ENCODE measurements at places on chromosomes 5 and 9.

DNA sequence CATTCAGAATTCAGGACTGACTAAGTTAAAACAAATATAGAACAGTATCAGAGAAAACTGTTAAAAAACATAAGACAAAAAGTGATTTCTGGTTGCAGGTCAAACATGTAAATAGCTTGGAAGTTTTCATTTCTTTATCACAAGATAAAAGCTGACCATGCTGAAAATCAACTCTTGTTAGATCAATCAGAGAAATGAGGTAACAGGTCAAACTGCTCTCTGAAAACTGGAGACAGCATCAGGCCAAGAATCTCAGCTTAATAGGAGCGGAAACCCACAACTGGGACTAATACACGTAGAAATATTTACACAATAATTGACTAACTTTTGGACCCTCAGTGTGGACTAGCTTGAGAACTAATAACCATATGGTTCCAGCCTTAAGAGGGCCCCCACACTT lies 1012.8 kb upstream of the EDIL3 start:
- no peak for DNase-seq

DNA sequence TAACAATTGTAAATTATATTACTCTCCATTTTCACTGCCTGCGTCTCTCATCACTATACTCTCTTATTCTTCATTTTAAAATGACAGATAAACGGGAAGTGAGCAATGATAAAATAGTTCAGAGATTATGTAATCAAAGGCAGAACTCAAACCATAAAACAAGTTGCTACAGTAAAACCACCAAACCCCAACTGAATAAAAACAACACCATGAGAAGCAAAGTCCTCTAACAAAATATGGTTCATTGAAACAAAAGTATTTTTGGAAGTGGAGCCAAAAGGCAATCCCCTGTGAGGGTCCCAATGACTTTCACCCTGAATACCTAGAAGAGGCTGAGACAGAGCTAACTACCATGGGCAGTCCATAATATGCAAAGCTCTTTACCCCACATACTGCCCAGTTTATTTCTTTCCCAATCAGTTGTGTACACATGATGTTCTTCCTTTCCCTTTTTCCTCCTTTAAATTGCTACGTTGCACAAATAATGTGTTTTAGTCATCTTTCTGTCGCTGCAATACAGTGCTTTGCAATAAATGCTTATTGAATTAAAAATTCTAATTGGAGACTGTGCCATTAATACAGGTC lies 64.0 kb upstream of the PTGER4 start:
- DNase-seq, result no peak

DNA sequence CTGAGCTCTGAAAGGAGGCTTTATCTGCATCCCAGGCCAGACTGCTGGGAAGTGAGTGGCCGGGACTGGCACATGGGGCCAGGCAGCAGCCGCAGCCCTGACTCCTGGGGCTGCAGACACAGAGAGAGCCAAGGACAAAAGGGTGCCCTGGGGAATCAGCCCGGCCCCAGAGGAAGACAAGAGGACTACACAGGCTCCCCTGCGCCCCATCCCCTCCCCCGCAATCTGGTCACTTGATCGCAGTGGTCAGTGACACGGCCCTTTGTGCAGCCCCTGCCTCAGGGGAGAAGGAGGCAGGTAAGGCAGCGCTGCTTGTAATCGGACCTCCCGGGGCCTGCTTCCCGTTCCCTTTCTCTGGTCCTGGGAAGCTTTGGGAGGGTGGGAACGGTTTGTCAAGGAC lies 55.5 kb upstream of the FUBP3 start:
- DNase-seq, result no peak

DNA sequence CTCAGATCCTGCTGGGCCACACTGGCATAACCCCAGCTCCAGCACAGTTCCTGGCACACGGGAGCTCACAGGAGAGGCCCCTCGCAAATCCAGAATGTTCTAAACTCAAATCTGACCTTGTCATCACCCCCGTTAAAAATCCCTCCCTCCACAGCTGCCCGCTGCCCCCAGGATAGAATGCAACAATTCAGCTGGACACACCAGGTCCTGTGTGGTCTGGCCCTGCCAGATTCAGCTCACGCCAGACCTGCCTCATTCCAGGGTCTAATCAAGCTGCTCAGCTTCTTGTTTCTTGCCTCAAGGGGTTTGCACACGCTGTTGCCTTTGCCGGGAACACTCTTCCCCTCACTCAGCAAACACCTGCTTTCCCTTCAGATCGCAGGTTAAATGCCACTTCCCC lies 45.0 kb upstream of the ASS1 start:
- DNase-seq, result no peak

DNA sequence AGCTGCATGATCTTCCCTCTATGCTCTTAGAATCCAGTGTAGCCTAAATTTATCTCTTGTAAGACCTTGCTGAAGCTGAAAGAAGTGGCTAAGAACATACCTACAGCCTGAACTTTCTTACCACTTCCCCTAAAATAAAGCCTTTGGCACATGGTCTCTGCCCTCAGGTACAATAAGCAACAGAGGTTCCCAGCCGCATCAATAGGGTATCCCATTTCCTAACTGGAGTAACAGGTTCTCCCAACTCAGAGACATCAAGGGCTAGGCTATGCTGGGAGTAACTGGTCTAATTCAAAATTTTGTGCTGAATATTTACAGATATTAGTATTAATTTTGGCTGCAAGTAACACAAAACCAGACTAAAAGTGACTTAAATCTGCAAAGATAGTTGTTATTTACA lies 335.8 kb upstream of the TRPC7 start:
- no peak for DNase-seq

DNA sequence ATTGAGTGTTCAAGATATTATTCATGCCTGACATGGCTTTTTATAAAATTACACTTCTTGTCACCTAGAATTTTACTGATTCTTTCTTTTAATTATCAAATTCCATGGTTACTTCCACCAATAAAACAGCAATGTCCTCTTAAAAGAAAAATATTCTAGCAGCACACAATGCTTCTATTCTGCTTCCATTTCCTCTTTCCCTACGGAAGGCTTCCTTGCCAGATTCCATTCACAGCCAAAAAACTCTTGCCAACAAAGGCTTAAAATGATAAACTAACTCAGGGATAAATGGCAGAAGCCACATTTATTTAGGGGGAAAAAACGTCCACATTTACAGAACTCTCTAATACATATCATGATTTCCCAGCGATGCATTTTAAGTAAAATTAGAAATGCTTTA lies 111.6 kb downstream of the CTNND2 start:
- DNase-seq, result no peak

GRCh38 chr9:69885474-69885929 lies 64.9 kb downstream of the CFAP95 start:
- no peak for DNase-seq

- no peak for DNase-seq
Measured at GRCh38 chr9:107782789-107783188, 293.2 kb upstream of the KLF4 start.

DNA sequence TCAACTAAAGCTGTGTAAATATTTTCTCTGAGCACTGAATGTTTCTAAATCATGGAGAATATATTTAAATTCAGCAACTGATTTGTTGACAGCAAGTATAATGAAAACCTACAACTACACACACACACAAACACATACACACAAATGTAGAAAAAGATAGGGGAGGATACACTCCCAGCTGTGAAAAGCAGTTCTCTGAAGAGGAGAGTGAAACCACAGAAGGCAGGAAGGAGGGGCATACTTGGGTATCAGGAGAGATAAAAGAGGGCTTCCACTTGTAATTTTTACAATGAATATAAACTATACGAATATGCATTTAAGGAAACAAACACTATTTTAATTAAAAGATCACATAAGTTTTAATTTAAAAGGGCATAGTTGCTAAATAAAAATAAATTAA lies 227.8 kb upstream of the SLC24A2 start:
- no peak for DNase-seq

GRCh38 chr5:30030101-30030500 lies 1163.4 kb upstream of the CDH6 start:
- no peak for DNase-seq

DNA sequence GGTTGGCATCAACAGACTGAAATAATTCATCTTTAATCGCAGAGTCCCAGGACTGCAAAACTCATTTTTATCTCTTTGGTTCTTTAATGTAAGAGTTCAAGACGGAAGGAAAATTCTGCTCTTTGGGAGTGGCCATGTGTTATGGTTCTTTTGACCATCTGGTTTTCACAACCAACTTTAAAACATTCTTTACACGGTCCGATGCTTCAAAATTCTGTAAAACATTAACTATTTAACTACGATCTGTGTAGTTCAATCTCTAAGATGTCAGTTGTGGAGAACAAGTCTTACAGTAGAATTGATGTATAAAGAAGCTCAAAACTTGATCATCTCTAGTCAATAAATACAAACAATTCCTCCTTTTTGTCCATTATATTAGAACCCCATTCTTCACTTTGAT lies 83.0 kb downstream of the CMYA5 start:
- DNase-seq, result no peak

DNA sequence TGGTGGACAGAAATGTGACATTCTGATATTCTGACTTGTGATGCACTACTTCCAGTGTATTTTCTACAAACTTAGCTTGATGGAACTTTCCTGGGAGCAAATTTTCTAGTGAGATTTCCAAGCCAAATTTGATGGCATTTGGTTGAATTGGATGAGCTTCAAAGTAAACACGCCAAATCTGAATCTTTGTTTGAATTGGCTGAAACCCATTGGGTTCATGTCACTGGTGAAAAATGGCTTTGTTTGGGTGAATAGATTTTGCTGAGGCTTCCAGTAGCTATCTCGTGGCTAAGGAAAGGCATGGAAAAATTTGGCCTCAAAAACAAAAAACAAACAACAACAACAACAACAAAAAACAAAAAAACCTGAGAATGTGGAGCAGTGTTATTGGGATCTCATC lies 271.1 kb upstream of the RPS23 start:
- no peak for DNase-seq

- DNase-seq, result no peak
Measured at GRCh38 chr9:128469070-128469469, 13.3 kb downstream of the ODF2 start.

Data from activated CD8-positive, alpha-beta memory T cell treated with anti-CD3 and anti-CD28 coated beads for 4 hours (primary cell).